ENCODE measurements at places on chromosomes 5 and 9.

DNA sequence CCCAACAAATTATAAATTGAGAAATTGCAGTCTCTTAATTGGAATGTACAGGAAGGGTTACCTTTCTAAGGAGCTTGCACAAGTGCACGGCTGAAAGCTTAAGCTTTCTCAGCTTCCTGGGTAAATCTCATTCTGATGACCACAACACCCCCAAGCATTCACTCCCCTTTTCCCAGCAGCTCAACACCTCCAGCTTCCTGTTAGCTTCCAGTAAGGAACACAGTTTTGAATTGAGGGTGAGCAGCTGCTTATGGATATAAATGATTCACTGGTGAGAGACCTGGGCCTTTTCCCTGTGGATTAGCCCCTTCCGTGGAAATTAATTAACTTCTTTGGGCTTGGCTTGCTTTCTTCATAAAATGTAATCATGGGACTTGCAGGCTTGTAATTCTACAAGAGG is 101.2 kb downstream of the SLC28A3 start:
- no peak for DNase-seq

GRCh38 chr9:21395778-21396717 is 10.8 kb upstream of the IFNA2 start:
- peak; percentile 75 for DNase-seq

- DNase-seq: no peak
These were observed 139.4 kb downstream of the GNAQ start for GRCh38 chr9:77892171-77892570.

DNA sequence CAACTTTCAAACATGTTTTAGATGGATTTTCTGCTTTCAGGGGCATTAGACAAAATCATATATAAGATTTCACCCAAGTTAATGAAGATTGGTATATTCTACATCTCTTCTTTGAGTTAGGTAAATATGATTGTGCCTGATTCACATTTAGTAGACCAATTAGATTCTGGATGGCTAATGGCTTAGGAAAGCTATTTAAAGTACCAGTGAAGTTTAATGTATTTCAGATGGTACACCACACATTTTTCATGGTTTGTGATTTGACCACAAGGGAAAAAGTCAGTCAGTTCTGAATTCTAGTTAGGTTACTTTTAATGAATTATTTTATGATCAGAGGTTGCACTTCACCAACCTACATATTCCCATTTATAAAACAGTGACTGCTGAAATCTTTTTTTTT is 409.7 kb downstream of the ADGRV1 start:
- no peak for DNase-seq

DNA sequence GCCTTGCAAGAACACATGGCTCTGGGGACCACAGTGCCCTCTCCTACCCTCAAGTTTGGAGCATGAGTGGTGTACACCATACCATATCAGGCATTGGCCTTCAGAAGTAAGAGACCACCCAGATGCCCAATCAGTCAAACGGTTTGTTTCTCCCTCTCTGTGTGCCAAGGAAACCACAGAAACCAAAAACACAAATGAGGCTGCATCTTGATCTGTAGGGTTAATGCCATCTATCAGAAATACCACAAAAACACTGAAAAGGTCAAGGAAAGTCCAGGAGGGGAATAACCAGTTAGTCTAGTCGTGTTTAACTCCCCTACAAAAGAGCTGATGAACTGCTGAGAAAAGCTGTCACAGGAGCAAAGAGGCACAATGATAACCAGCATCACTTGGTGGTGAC is 78.4 kb downstream of the INSYN2B start:
- DNase-seq: no peak

GRCh38 chr9:86723346-86723745 is 224.0 kb downstream of the GAS1 start:
- DNase-seq: peak; percentile 2

DNA sequence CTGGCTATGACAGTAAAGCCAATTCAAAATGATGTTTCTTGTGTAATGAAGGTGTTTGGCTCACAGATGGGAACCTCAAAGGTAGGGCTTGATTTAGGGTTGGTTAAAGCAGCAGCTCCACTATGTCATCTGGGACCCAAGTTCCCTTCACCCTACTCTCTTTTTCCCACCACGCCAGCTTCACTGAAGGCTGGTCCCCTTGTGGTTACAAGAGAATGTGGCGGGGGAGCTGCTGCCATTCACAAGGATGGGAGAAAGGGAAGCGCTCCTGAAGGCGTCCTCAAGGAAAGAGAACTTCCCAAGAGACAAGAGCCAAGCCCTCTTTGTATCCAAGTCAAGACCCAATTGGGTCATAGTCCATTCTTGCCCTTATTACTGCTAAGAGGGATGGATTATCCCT is 72.7 kb downstream of the NTRK2 start:
- no peak for DNase-seq

- no peak for DNase-seq
These were observed 4.3 kb downstream of the CACFD1 start for GRCh38 chr9:133463864-133464615.

DNA sequence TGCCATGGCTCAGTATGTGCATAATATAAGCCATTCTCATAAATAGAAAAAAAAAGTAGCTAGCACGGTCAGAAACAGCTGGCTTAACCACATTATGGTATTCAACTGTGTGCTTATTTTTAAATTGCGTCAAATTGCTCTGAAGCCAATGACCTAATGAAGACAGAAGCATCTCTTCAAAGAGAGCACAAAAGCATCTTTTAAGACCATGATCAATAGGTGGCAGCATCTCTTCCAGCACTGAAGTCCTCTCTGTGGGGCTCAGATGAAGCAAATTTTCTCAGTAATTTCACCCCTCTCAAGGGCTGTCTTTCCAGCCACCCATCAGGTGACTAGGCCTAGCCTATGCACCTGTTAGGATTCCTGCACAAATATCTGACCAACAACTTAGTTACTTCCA is 251.4 kb downstream of the GLIS3 start:
- no peak for DNase-seq

- DNase-seq: no peak
These were observed 294.1 kb upstream of the CD180 start for GRCh38 chr5:67490543-67491321.

GRCh38 chr9:121833061-121833460 is 181.6 kb downstream of the DAB2IP start:
- DNase-seq: no peak

GRCh38 chr5:176676361-176676824 is 29.1 kb downstream of the TSPAN17 start:
- no peak for DNase-seq

GRCh38 chr5:56574778-56575177 is 240.6 kb upstream of the MAP3K1 start:
- DNase-seq: no peak

- peak; percentile 17 for DNase-seq
These were observed 28.9 kb downstream of the HABP4 start for GRCh38 chr9:96478829-96479371.

- no peak for DNase-seq
These were observed 156.0 kb downstream of the SEC61B start for GRCh38 chr9:99377790-99378775.

DNA sequence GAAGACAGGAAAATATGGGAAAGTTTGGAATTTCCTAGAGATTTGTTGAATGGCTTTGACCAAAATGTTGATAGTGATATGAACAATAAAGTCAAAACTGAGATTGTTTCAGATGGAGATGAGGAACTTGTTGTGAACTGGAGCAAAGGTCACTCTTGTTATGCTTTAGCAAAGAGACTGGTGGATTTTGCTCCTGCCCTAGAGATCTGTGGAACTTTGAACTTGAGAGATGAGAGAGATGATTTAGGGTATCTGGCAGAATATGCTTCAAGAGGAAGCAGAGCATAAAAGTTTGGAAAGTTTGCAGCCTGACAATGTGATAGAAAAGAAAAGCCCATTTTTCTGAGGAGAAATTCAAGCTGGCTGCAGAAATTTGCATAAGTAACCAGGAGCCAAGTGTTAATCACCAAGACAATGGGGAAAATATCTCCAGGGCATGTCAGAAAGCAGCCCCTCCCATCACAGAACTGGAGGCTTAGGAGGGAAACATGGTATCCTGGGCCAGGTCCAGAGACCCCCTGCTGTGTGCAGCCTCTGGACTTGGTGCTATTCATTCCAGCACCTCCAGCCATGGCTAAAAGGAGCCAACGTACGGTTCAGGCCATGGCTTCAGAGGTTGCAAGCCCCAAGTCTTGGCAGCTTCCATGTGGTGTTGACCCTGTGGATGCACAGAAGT is 114.3 kb upstream of the STARD4 start:
- no peak for DNase-seq

- no peak for DNase-seq
These were observed 1.4 kb upstream of the N4BP3 start for GRCh38 chr5:178111925-178112324.

GRCh38 chr5:123476731-123477130 is 35.2 kb upstream of the CSNK1G3 start:
- no peak for DNase-seq

GRCh38 chr9:98150164-98150563 is 31.1 kb upstream of the TRIM14 start:
- no peak for DNase-seq

DNA sequence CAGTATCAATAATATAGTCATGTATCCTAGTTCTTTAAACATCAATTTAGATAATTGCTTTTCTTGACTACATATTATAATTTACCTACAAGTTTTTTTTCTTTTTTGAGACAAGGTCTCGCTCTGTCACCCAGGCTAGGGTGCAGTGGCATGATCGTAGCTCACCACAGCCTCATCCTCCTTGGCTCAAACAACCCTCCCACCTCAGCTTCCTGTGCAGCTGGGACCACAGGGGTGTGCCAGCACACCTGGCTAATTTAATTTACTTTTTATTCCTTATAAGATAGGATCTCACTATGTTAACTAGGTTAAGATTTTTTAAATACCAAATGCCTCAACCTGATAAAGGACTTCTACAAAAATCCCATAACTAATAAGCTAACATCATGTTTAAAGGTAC is 21.1 kb downstream of the UIMC1 start:
- DNase-seq: no peak

DNA sequence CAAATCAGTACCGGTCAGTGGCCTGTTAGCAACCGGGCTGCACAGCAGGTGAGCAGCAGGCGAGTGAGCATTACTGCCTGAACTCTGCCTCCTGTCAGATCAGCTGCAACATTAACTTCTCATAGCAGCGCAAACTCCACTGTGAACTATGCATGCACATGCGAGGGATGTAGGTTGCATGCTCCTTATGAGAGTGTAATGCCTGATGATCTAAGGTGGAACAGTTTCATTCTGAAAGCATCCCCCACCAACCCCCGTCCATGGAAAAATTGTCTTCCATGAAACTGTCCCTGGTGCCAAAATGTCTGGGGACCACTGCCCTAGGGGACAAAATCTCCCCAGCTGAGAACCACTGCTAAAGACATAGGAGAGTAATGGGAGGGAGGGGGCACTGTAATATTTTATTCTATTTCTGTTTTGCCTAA is 51.1 kb downstream of the P4HA2 start:
- DNase-seq: peak; percentile 25

- DNase-seq: no peak
These were observed 31.4 kb upstream of the LPCAT1 start for GRCh38 chr5:1555011-1555807.

DNA sequence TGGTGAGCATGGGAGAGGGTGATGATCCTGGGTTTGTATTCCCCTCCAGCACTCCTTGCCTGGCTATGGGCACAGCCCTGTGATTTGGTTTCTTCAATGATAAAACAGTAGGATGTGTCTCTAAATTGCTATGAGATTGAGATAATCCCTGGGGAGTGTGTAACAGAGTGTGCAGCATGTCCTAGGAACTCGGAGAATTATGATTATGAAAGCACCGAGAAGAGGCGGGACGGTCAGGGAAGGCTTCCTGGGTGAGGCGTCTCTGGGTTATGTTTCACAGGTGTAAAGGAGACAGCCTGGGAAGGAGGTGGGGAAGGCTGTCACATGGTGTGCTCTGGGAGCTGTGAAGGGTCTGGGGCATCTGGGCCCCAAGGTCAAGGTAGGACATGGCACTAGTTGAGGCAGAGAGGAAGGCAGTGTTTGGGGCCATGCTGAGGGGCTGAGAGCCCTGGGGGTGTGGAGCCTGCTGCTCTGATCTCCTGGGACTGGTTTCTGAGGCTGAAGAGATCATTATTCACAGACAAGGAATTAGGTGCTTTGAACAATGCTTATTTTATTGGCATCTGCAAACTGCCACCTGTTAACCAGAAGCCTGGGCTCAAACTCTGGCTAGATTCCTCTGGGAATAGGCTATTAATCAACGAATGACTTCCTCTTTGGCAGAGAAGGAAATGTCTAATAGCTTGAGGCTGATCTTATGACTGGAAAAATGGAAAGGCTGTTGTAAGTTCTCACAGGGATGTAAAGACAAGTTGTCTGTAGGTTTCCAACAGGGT is 73.8 kb upstream of the IL12B start:
- DNase-seq: no peak

DNA sequence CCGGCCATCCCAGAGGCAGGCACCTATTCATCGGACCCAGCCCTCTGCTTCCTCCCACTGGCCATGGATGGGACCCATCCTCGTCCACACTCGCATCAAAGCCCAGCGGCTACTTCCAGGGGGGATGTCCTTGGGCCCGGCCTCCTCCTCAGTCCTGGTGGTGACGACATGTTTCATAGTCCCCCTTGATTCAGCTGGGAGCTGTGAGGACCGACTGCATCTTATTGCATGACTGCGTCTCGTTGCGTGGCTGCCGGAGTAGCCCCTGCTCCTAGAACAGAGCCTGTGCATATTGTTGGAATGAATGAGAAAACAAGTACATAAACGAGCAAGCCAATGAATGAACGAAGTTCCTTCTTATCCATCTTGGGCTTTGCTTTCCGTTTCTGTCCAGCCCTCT is 12.8 kb downstream of the NCS1 start:
- no peak for DNase-seq

- DNase-seq: no peak
These were observed 55.9 kb upstream of the ERCC6L2 start for GRCh38 chr9:95819636-95820035.

DNA sequence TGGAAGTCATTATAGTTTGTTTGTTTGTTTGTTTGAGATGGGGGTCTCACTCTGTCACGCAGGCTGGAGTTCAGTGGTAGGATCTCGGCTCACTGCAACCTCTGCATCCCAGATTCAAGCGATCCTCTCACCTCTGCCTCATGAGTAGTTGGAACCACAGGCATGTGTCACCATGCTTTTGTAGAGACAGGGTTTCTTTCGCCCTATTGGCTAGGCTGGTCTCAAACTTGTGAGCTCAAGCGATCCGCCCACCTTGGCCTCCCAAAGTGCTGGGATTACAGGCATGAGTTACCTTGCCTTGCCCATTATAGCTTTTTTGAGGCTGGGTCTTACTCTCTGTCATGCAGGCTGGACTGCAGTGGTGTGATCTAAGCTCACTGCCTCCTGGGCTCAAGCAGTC is 28.8 kb downstream of the NSD1 start:
- no peak for DNase-seq

Measured in stimulated activated naive CD8-positive, alpha-beta T cell treated with anti-CD3 and anti-CD28 coated beads, Interleukin-15, Interleukin-2, amounts not matched to agents 100 U/mL and 50 U/mL, for 24 hours (primary cell).